Stimulated activated CD8-positive, alpha-beta memory T cell treated with anti-CD3 and anti-CD28 coated beads, Interleukin-4, amount 100 ng/mL, for 1 hour (primary cell): ENCODE measurements at places on chromosomes 2 and 18.

DNA sequence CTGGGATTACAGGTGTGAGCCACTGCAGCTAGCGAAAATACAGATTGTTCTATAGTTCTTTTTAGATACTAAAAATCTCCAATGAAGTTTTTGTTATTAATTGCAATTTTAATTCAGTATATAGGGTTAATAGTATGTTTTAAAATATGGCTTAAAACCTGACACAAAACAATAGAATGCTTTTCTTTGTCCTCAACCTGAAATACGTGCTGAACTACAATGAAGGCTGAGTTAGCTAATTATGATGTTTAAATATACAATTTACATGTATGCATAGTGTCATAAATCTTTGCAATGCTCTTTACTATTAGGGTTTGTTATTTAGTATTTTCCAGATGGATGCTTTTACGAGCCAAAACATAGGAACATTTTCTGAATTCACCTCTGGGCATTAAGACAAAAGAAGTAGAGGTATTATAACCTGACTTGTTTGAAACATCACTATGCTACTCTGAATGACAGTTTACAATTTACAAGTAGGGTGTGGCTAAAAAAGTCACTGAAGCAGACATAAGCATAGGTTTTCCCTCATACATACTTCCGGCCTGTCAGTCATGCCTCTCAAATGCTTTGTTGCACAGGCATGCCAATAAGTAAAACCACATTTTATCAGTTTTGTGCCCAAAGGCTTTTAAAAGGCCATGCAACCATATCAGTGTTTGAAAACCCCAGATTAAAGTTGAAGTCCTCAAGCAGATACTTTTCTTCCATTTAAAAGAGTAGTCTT lies 168.3 kb downstream of the OTX1 start:
- DNase-seq: no peak

DNA sequence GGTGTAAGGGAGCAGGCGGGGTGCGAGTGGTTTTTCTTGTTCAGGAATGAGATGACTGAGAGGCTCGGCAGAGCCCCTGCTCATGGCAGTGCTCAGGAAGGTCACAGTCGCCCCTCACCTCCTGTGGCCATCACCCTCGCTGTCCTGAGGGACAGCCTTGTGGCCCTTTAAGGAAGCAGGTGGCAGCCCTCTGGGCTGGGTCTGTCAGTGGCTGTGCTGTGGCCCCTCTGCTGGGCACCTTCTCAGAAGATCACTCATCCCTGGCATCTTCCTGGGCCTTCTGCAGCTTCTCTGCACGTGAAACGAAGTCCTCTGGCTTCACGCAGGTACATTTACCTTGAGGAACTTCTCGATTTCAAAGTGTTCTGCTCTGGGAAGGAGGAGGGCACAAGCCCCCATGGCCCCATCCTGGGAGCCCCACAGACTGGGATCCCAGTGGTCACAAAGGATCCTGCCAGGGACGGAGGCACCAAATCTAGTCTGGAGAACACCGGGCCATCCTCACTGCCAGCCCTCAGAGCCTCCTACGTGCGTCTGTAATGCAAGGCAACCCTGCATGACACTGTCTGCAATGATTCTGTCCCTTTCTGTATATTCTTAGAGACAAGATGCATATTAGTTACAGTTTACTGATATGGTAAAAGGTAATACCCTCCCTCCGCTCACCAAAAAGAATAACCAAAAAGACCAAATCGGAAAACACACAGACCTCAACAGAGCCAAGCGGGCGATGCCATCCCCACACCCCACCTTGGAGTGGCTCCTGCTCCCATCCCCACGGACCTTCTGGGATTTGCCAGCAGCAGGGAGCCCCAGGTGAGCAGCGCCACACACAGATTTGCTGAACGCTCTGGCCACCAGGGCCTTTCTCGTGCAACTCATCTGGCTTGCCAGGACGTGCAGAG lies 25.9 kb upstream of the FAHD2A start:
- DNase-seq: no peak

- peak; percentile 46 for DNase-seq
Observed at GRCh38 chr2:176269319-176270099, at the start of gene MTX2. Gene MTX2 (plus strand): TSS chr2:176269442. CDS start chr2:176269630, 188 bp downstream.

DNA sequence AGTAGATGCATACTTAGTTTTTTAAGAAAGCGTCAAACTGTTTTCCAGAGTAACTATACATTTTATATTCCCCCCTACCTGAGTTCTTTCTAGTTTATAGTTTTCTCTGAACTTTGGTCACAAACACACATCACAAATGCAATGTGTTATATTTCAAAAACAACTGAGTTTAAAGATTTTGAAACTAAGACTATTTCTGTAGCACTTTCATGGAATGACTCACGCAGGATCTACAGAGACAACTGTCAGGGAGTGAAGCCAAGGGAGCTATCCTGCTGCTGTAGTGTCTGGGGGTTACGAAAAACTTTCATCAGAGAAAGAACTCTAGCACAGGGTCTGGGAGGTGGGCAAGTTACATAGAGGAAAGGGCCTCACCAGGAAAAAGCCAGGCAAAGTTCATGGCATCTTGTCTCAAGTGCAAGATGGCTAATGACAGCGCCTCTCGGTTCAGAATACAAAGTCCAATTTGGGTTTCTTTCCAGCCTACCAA lies 66.8 kb downstream of the UXS1 start:
- DNase-seq: no peak

DNA sequence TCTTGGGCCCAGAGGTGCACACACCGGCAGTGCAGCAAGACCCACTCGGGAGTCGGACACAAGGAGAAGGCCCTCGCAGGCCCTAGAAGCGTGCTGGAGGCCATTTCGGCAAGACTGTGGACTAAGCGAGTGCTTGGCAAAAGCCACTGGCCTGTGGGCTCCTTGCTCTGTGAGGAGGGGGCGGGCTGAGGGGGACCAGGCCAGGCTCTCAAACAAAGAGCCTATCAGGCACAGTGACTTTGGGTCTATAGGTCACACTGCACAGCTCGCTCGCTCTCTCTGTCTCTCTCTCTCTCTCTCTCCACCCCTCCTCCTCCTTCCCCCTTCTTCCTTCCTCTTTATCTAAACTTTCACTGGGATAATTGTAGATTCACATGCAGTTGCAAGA lies 23.6 kb upstream of the ZCCHC2 start:
- no peak for DNase-seq

GRCh38 chr2:53220969-53221368 lies 546.6 kb upstream of the CHAC2 start:
- no peak for DNase-seq
